HCT116 (cell line): ENCODE measurements at places on chromosomes 16 and 17.

DNA sequence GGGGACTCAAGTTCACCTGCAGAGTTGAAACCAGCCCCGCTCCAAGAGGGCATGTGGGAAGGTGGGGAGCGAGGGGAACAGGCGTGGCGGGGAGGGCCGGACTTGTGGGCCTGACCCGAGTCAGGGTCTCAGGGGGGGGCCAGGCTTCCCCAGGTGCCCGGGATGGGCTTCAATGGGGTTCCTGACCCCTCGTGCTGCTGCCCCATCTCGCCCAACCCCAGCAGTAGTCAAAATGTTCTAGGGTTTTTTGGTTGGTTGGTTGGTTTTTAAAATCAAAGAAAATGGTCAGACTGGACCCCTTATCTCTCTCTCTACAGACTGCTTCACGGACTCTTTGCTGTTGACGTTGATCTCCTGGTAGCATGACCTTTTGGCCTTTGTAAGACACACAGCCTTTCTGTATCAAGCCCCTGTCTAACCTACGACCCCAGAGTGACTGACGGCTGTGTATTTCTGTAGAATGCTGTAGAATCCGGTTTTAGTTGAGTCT is 69.5 kb downstream of the AMFR start:
- no peak for DNase-seq

DNA sequence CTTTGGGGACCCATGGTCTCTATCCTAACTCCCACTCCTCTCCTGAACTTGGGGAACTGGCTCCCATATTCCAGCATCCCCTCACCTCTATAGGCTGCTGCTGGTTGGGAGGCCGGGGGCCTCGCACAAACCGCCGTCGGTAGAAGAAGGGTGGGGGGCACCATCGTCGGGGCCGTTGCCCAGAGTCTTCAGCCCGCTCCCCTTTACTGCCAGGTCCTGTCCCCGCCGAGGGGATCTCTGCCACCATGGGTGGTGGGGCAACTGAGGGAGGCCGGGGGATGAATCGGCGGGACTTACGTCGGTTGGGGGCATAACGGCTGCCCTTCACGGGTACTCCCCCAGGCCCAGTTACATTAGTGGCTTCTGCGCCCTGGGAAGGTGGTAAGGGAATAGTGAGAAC is 4.3 kb downstream of the YBX2 start:
- no peak for DNase-seq

GRCh38 chr17:83080858-83081683 is 1.7 kb downstream of the METRNL start:
- DNase-seq, result no peak

DNA sequence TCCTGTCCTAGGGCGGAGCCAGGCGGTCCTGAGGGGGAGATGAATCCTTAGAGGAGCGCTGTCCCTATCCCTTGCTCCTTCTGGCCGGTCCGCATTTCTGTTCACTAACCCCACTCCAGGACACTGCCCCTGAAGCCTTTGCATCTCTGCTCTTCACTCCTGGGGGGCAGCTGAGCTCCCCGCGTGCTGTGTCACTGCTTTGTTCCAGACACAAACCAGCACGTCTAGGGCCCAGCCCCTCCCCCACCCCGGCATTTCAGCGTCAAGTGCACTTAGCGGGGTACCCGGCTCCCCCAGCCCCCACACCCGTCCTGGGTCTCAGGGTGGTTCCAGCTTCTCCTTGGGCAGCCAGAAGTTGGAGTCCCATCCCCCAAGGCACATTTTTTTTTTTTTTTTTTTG is 8.9 kb downstream of the CORO6 start:
- DNase-seq, result no peak

DNA sequence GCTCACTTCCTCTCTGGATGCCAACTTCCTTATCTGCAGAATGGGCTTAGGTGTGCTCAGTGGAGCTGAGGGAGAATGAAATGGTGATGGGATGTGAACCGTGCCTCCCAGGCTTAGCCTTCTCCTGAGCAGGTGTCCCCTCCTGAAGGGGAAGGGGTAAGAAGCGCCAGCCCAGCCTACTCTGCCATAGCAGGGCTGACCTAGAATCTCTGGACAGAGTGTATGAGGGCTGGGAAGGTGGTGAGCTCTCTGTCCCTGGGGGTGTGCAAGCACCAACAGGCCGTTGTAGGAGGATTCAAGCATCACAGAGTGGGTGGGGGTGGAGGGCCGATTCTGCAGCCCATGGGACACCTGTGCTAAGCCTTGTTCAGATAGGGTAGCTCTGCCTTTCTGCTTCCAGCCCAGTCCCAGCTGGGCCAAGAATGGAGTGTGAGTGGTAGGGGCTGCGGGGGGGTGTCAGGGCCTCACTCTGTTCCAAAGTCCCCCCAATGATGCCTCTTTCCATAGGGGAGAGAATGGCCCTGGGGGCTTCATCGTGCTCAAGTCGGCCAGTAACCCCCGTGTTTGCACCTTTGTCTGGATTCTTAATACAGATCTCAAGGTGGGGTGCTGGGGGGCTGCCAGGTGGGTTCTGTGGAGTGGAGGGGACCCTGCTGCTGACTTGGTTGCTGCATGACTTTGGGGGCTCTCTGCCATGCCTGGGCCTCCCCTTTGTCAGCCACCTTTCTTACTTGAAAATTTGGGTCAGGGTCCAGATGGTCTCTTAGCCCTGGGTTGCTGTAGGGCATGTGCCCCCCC is 3.2 kb upstream of the TCAP start:
- no peak for DNase-seq

GRCh38 chr17:10116753-10117420 is 81.5 kb downstream of the GAS7 start:
- no peak for DNase-seq

- no peak for DNase-seq
Observed at GRCh38 chr16:56246051-56246817, 54.9 kb downstream of the GNAO1 start.

DNA sequence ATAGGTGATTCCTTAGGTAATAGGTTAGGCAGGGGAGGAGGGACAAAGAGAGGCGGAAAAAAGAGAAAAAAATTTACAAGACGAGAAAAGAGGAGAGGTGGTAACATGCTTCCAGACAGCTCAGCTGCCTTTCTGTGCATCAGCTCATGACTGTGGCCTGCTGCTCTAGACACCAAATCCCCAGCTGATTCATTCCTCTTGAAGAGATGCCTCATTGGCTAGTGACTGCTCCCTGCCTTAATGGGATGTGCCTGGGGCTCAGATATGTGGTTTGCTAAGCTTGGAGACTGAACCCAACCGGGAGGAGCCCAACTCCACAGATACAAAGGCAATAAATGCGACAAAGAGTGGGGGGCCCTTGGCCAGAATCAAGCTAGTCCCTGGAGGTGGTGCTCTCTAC is 105.9 kb upstream of the FAM20A start:
- DNase-seq, result no peak

DNA sequence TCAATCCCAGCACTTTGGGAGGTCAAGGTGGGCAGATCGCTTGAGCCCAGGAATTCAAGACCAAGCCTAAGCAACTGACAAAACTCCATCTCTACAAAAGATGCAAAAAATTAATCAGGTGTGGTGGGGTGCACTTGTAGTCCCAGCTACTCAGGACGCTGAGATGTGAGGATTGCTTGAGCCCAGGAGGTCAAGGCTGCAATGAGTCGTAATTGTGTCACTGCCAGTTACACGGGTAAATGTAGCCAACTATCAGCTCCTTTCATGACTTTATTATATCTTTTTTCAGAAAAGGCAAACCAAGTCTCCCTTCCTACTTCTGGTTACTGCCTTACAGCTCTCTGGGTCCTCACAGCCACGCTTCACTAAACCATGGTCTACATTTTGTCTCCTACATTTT is 4.0 kb downstream of the SDF2 start:
- no peak for DNase-seq

- DNase-seq, result no peak
Observed at GRCh38 chr17:75111777-75112335, 2.1 kb downstream of the ARMC7 start.

DNA sequence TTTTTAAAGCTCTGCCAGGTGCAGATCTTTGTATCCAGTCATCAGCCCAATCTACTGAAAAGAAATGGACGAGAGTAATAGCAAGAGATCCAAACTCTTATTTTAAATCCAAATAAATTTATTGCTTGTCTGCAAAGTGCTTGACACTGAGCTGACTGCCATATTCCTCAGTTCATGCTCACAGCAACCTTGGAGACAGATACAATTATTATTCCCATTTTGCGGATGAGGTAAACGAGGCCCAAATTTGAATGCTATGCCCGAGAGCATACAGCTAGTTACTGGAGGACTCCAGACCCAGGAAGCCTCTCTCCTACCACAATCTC is 620 bp downstream of the NOB1 start:
- no peak for DNase-seq

- DNase-seq, result no peak
Observed at GRCh38 chr17:30041551-30041950, 75.1 kb upstream of the NSRP1 start.

- DNase-seq, result no peak
Observed at GRCh38 chr17:57629470-57629869, 115.6 kb downstream of the CCDC182 start.

GRCh38 chr16:75252946-75253911 is 1.8 kb upstream of the BCAR1 start:
- no peak for DNase-seq
